ENCODE measurements at places on chromosomes 1 and 21. TPM values are rescaled to one million over a fixed set of nuclear protein-coding genes. Genes with fewer than 3 reads are reported as not detected.

- no peaks in the 10 kb centered on the region for H3K27me3 ChIP-seq
- peak overlapping the region; percentile 58 for H3K27ac ChIP-seq
Observed at GRCh38 chr1:112439592-112439991, 43.6 kb downstream of the CTTNBP2NL start.

The ARTN gene
- not detected for total RNA-seq

- no peaks in the 10 kb centered on the region for H3K36me3 ChIP-seq
- no peak overlapping the region for H3K27ac ChIP-seq
- no peak for DNase-seq
- no peaks in the 10 kb centered on the region for H3K27me3 ChIP-seq
Observed at GRCh38 chr1:42002220-42002619, 83.5 kb upstream of the HIVEP3 start.

GRCh38 chr1:108590957-108591356, 31.1 kb downstream of the EEIG2 start:
- H3K27ac ChIP-seq = peak overlapping the region; percentile 58
- H3K4me1 ChIP-seq = peaks cover 29% of the 10 kb centered on the region
- no peak for DNase-seq

The NPHS2 gene
- total RNA-seq = not detected

The EXTL1 gene
- 4.1 TPM for total RNA-seq

- H3K27me3 ChIP-seq = no peaks in the 10 kb centered on the region
- peaks cover 18% of the 10 kb centered on the region for H3K4me1 ChIP-seq
- no peak overlapping the region for H3K4me3 ChIP-seq
- DNase-seq = no peak
- H3K27ac ChIP-seq = no peak overlapping the region
- H3K36me3 ChIP-seq = no peaks in the 10 kb centered on the region
Observed at GRCh38 chr21:33650929-33651509, 8.7 kb downstream of the ITSN1 start.

- no peak overlapping the region for H3K4me3 ChIP-seq
- peaks cover 41% of the 10 kb centered on the region for H3K36me3 ChIP-seq
- H3K27ac ChIP-seq = no peak overlapping the region
- H3K4me1 ChIP-seq = no peaks in the 10 kb centered on the region
- no peaks in the 10 kb centered on the region for H3K27me3 ChIP-seq
- no peak for DNase-seq
Observed at GRCh38 chr1:33494929-33495328, 22.5 kb downstream of the ZSCAN20 start.

The LHX8 gene
- total RNA-seq = not detected

The FAM110D gene
- total RNA-seq = 3.1 TPM

- H3K4me3 ChIP-seq = no peak overlapping the region
- no peak overlapping the region for H3K27ac ChIP-seq
- H3K4me1 ChIP-seq = no peaks in the 10 kb centered on the region
- no peaks in the 10 kb centered on the region for H3K36me3 ChIP-seq
- DNase-seq = no peak
- H3K27me3 ChIP-seq = peaks cover 5% of the 10 kb centered on the region
Observed at GRCh38 chr21:41966872-41967621, 13.2 kb upstream of the C2CD2 start.

GRCh38 chr1:178434360-178434759, 62.4 kb downstream of the CLEC20A start:
- peaks cover 4% of the 10 kb centered on the region for H3K4me1 ChIP-seq
- no peak overlapping the region for H3K27ac ChIP-seq

DNA sequence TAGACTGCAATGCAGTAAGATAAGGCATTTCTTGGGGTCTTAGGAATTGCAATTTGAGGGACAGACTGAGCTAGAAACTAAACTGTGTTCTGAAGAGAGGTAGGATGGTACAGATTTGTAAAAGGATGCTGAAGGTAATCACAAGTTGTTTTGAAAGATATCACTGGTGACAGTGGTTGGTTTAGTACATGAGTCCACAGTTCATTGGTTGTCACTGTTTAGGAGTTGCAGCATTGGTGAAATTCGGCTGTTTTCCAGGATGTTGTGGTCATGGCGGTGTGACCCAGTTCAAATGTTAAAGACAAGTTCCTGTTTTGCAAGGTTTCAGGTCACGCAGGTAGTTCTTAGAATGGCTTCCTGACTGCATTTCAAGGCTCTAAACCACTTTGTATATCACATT, 292.8 kb upstream of the B3GALT2 start:
- H3K4me1 ChIP-seq = no peaks in the 10 kb centered on the region
- no peaks in the 10 kb centered on the region for H3K27me3 ChIP-seq
- no peak overlapping the region for H3K27ac ChIP-seq
- H3K36me3 ChIP-seq = no peaks in the 10 kb centered on the region

The GNG4 gene
- total RNA-seq = 0.07 TPM

The ACTA1 gene
- 17,209 TPM for total RNA-seq

GRCh38 chr1:205309741-205310140, 11.8 kb downstream of the NUAK2 start:
- no peaks in the 10 kb centered on the region for H3K4me1 ChIP-seq
- no peak overlapping the region for H3K4me3 ChIP-seq
- no peak for DNase-seq
- H3K27ac ChIP-seq = no peak overlapping the region
- H3K36me3 ChIP-seq = peaks cover 38% of the 10 kb centered on the region

- DNase-seq = peak; percentile 52
- H3K27me3 ChIP-seq = peaks cover 20% of the 10 kb centered on the region
- H3K4me3 ChIP-seq = peak overlapping the region; percentile 15
- no peak overlapping the region for H3K27ac ChIP-seq
- H3K36me3 ChIP-seq = no peaks in the 10 kb centered on the region
- no peaks in the 10 kb centered on the region for H3K4me1 ChIP-seq
Observed at GRCh38 chr1:1069056-1069710, 4.9 kb downstream of the RNF223 start.

The CLEC20A gene
- total RNA-seq = not detected

The WLS gene
- 96.1 TPM for total RNA-seq

The CLIC6 gene
- 3.4 TPM for total RNA-seq

The L1TD1 gene
- not detected for total RNA-seq

DNA sequence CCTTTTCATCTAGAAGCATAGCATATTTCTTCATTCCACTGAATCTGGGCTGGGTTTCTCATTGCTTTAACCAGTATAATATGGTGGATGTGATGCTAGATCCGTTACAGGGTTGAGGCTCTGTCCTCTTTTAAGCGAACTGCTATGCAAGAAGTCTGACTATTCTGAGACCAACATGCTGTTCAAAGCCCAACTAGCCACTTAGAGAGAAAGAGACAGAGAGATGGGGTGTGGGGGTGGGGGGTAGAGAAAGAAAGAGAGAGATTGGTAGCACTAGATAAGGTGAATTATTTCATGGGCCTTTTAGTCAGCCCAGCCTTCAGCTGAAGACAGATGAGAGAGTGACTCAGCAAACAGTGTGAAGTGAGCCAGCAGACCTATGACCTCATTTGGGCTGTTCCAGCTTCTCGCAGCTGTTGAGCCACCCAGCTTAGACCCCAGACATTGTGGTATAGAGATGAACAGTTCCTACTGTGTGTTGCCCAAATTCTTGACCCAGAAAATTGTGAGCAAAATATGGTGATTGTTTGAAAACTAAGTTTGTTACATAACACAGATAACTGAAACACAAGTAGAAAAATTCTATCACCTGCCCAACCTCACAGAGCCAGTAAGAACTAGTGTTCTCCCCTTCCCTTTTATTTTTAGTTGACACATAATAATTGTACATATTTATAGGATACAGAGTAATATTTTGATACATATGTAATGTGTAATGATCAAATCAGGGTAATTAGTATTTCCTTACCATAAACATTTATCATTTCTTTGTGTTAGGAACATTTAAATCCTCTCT, 40.7 kb upstream of the PRKACB start:
- H3K27me3 ChIP-seq = no peaks in the 10 kb centered on the region
- no peak overlapping the region for H3K4me3 ChIP-seq
- peaks cover 15% of the 10 kb centered on the region for H3K4me1 ChIP-seq

The TTC39A gene
- 23.5 TPM for total RNA-seq

GRCh38 chr1:243939167-243939848, 89.3 kb upstream of the AKT3 start:
- H3K4me1 ChIP-seq = no peaks in the 10 kb centered on the region
- DNase-seq = no peak
- no peaks in the 10 kb centered on the region for H3K36me3 ChIP-seq
- no peak overlapping the region for H3K4me3 ChIP-seq
- H3K27ac ChIP-seq = no peak overlapping the region
- peaks cover 7% of the 10 kb centered on the region for H3K27me3 ChIP-seq

- DNase-seq = no peak
- H3K27ac ChIP-seq = no peak overlapping the region
- no peaks in the 10 kb centered on the region for H3K27me3 ChIP-seq
- no peaks in the 10 kb centered on the region for H3K36me3 ChIP-seq
- H3K4me1 ChIP-seq = no peaks in the 10 kb centered on the region
- H3K4me3 ChIP-seq = no peak overlapping the region
Observed at GRCh38 chr1:96492236-96492635, 229.3 kb upstream of the PTBP2 start.

The CLDN8 gene
- total RNA-seq = not detected

- H3K4me3 ChIP-seq = no peak overlapping the region
- no peaks in the 10 kb centered on the region for H3K27me3 ChIP-seq
Observed at GRCh38 chr1:235689356-235689755, 39.8 kb upstream of the GNG4 start.

GRCh38 chr1:173917149-173917548, at the start of gene SERPINC1:
SERPINC1 (minus strand) TSS chr1:173917327; CDS start chr1:173917259, 68 bp downstream.
- H3K4me3 ChIP-seq = no peak within 1 kb of the TSS
- no peaks in the 10 kb centered on the region for H3K4me1 ChIP-seq
- H3K36me3 ChIP-seq = no peaks in the 10 kb centered on the region
- DNase-seq = no peak
- no peaks in the 10 kb centered on the region for H3K27me3 ChIP-seq

DNA sequence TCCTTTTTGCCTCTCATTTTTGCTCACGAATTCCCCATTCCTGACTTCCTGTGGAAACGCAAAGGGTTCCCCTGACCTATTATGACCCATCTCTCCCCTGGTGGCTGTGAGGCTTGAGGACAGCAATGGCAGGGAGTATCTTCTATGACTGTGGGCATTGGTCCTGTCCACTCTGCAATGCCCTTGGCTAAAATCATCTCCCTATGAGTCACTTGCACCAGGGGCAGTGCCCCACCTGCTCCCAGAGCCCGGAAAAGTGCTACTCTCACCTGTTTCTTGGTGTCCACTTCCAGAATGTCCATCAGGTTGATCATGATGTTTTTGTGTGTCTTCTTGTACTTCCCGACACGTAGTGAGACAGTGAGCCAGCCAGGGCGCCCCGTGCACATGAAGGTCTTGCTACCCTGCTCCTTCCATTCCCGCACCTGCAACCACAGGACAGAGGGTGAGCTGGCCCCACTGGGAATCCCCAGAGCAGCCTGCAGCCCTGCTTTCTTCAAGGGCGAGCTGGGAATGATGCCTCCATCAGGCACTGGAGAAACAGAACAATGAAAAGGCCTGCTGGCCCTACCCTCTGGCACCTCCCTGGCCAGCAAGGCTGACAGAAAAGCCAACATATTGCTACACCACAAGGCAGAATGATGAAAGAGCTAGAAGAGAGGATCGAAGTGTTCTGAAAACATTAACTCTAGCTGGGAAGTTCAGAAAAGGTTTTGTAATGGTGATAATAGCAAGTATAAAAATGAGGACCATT, 3.5 kb downstream of the DHCR24 start:
- no peak overlapping the region for H3K27ac ChIP-seq
- no peak for DNase-seq
- peaks cover 9% of the 10 kb centered on the region for H3K4me1 ChIP-seq
- H3K4me3 ChIP-seq = no peak overlapping the region
- H3K36me3 ChIP-seq = no peaks in the 10 kb centered on the region
- no peaks in the 10 kb centered on the region for H3K27me3 ChIP-seq

The TRIM67 gene
- 0.13 TPM for total RNA-seq

- H3K27me3 ChIP-seq = peaks cover 54% of the 10 kb centered on the region
- H3K4me3 ChIP-seq = no peak overlapping the region
- H3K36me3 ChIP-seq = no peaks in the 10 kb centered on the region
- DNase-seq = no peak
- no peaks in the 10 kb centered on the region for H3K4me1 ChIP-seq
- H3K27ac ChIP-seq = no peak overlapping the region
Observed at GRCh38 chr1:156406251-156406650, 37.2 kb downstream of the RHBG start.

DNA sequence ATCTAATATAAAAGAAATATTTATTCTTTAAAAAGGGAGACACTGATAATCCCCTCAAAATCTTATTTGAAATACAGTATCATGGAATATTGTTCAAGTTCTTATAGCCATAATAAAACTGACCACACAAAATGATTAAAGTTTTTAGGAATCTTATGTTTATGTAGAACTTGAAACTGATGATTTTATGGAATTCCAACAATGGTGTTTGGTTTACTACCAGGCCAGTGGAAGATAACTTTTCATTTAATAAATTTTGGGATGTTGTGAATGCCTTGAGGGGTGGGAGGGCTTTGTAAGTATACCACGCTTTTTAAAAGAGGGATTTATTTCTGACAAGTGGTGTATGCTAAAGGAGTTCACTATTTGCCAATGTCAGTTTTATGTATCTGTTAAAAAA, 87.7 kb downstream of the RAB3GAP2 start:
- peaks cover 90% of the 10 kb centered on the region for H3K36me3 ChIP-seq
- no peaks in the 10 kb centered on the region for H3K27me3 ChIP-seq
- no peak for DNase-seq
- no peak overlapping the region for H3K4me3 ChIP-seq
- no peaks in the 10 kb centered on the region for H3K4me1 ChIP-seq
- H3K27ac ChIP-seq = no peak overlapping the region

GRCh38 chr1:225435487-225435886, 7.6 kb upstream of the LBR start:
- H3K27me3 ChIP-seq = no peaks in the 10 kb centered on the region
- H3K27ac ChIP-seq = no peak overlapping the region
- H3K4me3 ChIP-seq = no peak overlapping the region
- H3K36me3 ChIP-seq = no peaks in the 10 kb centered on the region
- no peaks in the 10 kb centered on the region for H3K4me1 ChIP-seq

GRCh38 chr1:17276568-17276967, 27.7 kb downstream of the PADI3 start:
- DNase-seq = no peak
- no peaks in the 10 kb centered on the region for H3K27me3 ChIP-seq
- no peaks in the 10 kb centered on the region for H3K4me1 ChIP-seq

GRCh38 chr1:19635646-19636045, 8.5 kb upstream of the NBL1 start:
- no peak overlapping the region for H3K4me3 ChIP-seq
- no peaks in the 10 kb centered on the region for H3K27me3 ChIP-seq
- H3K36me3 ChIP-seq = peaks cover 6% of the 10 kb centered on the region
- DNase-seq = no peak
- no peaks in the 10 kb centered on the region for H3K4me1 ChIP-seq
- no peak overlapping the region for H3K27ac ChIP-seq

DNA sequence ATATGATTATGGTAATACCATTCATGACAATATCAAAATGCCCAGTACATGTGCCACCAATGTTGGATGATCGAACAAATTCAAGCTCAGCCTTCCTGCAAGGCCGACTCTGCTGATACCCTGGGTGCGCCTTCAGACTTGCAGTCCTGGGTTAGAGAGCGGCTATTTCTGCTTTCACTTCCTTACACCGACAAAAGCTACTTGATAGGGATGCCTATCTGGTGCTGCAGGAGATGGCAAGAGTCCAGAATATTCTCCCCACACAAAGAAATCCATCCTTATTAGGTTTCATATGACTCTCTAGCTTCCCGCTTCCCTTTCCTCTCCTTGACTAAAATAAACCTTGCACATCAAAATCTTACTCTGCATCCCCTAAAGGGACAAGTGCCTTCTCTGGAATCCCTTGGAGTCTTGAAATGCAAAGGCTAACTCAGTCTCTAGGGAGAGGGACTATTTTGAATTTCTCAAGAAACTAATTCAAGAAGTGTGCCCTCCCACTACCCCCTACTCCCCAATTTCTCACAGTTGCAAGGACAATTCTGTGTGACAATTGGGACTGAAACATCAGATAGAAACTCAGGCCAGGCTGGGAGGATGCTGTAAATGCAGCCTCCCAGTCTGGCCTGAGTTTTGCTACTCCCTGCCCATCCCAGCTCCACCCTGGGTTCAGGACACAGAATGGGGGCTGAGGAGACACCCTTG, 103.1 kb upstream of the USP24 start:
- H3K4me3 ChIP-seq = no peak overlapping the region
- peak overlapping the region; percentile 39 for H3K27ac ChIP-seq
- no peaks in the 10 kb centered on the region for H3K27me3 ChIP-seq
- no peaks in the 10 kb centered on the region for H3K36me3 ChIP-seq

All from heart left ventricle (tissue), 16 donors.